ENCODE measurements at places on chromosomes 1 and 21.

DNA sequence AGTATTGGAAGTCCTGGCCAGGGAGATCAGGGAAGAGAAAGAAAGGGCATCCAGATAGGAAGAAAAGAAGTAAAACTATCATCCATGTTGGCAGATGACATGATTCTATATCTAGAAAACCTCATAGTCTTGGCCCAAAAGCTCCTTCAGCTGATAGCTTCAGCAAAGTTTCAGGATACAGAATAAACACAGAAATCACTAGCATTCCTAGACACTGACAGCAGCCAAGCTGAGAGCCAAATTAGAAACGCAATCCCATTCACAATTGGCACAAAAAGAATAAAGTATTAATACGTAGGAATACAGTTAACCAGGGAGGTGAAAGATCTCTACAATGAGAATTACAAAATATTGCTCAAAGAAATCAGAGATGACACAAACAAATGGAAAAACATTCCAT lies 44.6 kb downstream of the ZFYVE9 start:
- no peak for DNase-seq

DNA sequence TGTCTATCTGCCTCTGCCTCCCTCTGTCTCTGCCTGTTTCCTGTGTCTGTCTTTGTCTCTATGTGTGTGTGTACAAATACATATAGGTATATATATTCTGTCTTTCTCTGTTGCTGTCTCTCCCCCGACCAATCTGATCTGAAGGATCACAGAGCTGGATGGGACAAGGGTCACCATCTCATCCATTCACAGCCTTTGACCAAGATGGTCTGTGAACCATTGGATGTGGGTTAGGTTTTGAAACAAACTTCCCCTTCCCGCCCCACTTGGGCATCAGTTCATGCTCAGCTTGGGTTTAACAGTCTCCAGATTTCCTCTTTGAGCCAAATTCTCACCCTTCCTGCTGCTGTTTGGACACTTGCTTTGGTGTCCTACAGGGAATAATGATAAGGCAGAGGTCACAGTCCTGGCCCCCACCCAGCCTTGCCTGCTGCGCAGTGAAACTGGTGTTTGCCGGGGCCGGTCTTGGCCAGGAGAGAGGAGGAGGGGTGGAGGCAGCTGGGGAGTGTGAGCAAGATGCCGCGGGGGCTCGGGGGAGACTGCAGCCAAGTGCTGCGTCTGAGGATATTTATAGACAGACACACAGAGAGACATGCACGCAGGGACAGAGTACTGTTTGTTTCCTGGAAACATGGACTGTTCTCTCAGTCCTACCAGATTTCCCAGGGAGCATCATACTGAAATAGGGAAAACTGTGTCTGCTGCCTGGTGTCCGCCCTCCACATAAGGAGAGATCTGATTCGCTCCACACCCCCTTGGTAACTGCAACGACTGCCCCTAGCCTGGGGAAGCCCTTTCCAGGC lies 27.0 kb upstream of the BTG2 start:
- DNase-seq, result peak; percentile 74

- DNase-seq, result no peak
Observed at GRCh38 chr1:110283677-110284076, 55.5 kb upstream of the RBM15 start.

GRCh38 chr1:96234299-96234698 lies 487.3 kb upstream of the PTBP2 start:
- DNase-seq, result peak; percentile 39

GRCh38 chr1:87356591-87356990 lies 27.9 kb downstream of the LMO4 start:
- no peak for DNase-seq

GRCh38 chr1:89070509-89070908 lies 5.5 kb upstream of the GBP1 start:
- DNase-seq, result no peak

- no peak for DNase-seq
Observed at GRCh38 chr1:226678701-226679100, 60.4 kb downstream of the ITPKB start.

DNA sequence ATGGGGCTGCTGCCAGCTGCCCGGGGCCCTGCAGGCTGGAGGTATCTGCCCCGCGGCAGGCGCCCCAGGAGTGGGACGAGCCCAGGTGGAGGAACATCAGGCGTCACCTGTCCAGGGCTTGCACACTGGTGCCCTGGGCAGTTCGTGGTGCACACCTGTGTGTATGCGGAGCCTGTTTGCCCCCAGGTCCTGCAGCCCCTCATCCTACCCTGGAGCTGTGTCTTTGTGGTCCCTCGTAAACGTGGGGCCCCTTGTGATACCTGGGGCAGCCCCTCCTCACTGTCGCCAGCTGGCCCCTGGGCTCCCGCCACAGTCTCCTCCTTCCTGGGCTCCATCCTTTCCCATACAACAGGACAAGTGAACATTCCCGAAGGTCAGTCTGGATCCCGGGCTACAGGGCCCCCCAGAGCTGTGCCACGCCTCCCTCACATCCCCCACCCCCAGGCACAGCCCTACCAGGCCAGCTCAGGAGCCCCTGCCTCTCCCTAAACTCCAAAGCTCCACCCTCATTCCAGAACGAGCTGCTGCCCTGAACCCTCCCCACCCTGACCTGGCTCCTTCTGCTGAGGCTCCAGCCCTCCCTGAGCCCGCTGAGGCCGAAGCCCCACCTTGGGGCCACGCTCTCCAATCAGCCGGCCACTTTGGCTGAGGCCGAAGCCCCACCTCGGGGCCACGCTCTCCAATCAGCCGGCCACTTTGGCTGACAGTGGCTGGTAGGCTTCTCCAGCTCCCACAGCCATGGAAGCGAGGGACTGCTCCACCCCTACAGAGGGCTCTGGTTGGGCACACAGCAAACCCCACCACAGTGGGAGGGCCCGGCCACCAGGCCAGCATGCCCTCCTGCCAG lies 42.6 kb downstream of the UBE2G2 start:
- DNase-seq, result no peak

GRCh38 chr1:156937883-156938282 lies 17.5 kb downstream of the LRRC71 start:
- DNase-seq, result no peak

GRCh38 chr1:11648732-11649158 lies 5.5 kb downstream of the FBXO2 start:
- no peak for DNase-seq

DNA sequence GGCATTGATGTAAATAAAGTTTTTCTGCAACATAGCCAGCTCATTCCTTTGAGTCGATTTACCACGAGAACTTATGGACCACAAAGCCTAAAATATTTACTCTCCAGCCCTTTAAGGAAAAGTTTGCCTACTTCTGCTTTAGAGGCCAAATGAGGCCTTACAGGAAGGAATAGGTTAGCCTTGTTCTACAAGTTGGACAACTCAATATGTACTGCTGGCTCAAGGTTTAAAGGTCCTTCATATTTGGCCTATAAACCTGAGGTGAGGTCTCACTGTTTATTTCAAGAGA lies 144.5 kb upstream of the DNAH14 start:
- DNase-seq, result peak; percentile 61

DNA sequence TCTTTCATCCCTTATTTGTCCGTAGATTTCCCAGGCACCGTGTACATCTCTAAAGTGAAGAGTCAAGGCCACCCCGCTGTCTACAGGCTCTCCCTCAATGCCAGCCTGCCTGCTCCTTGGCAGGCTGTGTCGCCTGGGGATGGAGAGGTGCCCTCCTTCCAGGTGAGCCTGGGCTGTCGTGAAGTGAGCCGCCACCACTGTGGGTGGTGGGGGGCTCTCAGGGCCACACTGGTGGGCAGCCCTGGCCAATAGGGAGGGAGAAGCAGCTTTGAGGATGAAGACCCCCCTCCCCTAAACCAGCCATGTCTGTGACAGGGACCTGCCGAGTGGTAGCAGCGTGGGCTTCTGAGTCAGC lies 46.2 kb downstream of the DISP3 start:
- no peak for DNase-seq

DNA sequence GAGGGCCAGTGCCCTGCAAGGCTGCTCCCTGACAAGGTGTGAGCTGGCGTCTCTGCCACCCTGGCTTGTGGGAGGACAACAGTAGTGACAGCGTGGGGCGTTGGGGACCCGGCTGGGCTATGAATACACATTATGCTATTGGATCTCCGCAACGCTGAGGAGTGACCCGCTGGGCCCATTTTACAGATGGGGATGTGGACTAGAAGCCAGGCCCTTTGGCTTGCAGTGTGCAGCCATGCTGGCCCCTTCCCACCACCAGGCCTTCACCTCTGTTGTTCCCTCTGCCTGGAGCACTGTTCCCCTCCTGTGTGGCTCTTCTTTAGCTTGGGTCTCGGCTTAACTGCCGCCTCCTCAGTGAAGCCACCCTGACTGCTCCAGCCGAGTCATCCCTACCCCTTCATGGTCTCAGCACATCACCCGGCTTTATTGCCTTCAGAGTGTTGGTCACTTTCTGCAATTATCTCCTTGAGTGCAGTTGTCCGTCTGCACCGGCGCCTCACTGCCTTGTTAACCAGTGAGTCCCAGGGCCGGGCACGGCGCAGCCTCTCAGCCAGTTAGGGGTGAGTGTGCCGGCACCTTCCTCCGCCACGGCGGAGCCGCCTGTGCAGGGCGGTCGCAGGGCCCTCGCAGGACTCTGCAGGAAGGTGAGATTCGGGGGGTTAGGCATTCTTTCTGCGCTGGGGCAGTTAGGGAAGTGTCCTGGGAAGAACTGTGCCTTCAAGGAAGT lies 84.4 kb upstream of the ACTL8 start:
- no peak for DNase-seq

GRCh38 chr1:236425031-236425663 lies 31.1 kb downstream of the EDARADD start:
- DNase-seq, result no peak

DNA sequence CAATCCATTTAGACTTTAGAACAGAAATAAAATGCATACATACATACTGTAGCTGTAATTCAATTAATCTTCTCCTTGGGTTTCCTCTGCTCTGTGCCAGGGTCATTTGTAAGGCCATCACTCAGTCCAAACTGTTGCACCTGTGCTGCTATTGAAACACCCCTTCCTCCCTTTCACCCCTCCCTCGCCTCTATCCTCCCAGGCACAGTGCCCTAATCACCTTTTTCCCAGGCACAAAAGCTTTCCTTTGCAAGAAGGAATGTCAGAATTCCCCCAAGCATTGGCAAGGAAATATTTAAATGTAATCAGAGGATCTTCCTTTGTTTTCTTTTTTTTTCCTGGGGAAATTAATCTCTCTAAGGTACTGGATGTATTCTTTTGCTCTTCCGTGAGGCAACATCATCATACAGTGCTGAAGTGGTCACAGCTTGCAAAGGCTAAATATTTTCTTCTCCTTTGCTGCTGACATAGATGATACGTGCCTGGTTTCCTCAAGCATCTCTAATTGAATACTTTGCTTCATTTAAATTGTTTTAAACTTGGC lies 339.3 kb upstream of the NR5A2 start:
- peak; percentile 18 for DNase-seq

DNA sequence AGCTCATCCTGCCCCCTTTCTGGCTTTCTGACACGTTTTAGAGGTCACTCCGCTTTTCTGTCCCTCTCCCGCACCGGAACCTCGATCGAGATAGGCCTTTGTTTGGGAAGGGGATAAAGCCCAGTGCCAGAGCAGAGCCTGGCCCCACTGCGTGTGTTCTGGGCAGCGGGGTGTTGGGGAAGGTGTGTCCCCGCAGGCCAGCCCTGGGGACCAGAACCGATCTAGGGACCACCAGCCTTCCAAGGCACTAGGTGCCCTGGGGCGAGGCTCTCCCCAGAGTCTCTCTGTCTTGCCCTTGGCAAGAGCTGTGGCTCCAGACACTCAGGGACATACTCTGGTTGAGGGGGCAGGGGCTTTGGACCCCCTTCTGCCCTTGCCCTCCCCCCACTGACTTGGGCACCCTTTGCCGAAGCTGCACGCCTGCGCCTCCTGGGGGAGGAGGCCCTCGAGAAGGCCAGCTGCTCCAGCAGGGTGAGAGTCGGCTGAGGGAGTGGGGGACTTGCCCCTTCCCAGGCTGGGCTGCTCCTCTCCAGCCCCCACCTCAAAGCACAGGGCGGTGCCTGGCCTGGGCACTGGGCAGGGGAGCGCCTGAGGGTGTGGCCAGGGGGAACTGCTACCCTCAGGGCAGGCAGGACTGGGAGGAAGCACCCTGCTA lies 16.4 kb downstream of the PRXL2B start:
- no peak for DNase-seq

DNA sequence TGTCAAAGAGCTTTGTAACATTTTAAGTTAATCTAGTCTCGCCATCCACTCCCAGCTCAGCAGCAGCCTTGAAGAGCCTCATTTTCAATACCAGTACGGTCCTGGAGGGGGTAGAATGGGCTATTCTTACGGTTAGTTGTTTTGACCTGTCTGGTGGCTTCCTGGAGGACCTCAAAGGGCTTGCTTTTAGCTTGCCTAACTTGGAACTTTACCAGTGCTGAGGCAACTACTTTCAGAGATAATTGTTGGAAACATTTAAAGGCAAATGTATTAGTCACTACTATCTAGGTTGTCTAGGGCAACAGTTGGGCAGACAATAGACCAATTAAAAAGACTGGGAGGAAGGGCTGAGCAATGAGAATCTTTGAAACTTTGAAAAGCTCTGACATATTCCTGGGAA lies 56.0 kb downstream of the TTLL7 start:
- peak; percentile 37 for DNase-seq

GRCh38 chr1:102578804-102579203 lies 529.5 kb downstream of the COL11A1 start:
- no peak for DNase-seq

GRCh38 chr1:3468236-3469103 lies 14.0 kb downstream of the ARHGEF16 start:
- no peak for DNase-seq

DNA sequence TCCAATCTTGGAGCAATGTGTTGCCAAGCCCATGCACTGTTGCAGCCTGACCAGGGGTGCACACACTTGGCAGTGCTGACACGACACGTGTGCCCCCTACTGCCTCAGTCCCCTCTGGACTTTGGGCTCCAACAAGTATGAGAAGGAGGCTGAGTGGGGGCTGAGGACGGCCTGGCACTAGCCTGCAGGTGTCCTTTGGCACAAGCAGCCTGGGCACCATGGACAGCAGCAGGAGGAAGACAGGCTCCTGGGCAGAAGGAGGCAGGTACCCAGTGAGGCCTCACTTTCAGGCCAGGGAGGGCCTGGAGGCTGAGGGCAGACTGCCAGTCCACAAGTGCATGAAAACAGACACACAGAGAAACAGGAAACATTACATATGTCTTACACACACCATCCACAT lies 1702.9 kb upstream of the B3GALT2 start:
- DNase-seq, result no peak

GRCh38 chr1:246159279-246160227 lies 347.5 kb downstream of the SMYD3 start:
- no peak for DNase-seq

- no peak for DNase-seq
Observed at GRCh38 chr1:44355582-44356305, 687 bp upstream of the ERI3 start.

DNA sequence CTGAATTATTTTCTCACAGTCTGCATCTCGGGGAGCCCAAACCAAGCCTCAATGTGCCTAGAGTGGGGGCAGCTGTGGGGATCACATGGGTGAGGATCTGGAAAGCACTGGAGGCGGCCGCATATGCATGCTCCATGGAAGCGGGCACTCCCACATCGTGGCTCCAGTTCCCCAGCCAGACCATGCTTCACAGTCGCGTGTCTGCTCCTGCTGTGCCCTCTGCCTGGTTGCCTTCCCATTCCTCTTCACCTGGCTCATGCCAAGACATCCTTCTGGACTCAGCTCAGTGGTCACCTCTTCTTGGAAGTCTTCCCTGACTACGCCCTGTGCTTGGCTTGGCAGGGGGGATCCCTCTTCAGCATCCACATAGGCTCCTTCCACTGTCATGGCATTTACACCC lies 32.8 kb downstream of the IGSF21 start:
- DNase-seq, result no peak

Measured in fibroblast of skin of right biceps (primary cell).